ENCODE measurements at places on chromosomes 16 and 17.

- DNase-seq, result no peak
Measured at GRCh38 chr17:48915459-48916282, 7.5 kb downstream of the UBE2Z start.

- no peak for DNase-seq
Measured at GRCh38 chr17:78879635-78880186, 23.3 kb downstream of the CEP295NL start.

DNA sequence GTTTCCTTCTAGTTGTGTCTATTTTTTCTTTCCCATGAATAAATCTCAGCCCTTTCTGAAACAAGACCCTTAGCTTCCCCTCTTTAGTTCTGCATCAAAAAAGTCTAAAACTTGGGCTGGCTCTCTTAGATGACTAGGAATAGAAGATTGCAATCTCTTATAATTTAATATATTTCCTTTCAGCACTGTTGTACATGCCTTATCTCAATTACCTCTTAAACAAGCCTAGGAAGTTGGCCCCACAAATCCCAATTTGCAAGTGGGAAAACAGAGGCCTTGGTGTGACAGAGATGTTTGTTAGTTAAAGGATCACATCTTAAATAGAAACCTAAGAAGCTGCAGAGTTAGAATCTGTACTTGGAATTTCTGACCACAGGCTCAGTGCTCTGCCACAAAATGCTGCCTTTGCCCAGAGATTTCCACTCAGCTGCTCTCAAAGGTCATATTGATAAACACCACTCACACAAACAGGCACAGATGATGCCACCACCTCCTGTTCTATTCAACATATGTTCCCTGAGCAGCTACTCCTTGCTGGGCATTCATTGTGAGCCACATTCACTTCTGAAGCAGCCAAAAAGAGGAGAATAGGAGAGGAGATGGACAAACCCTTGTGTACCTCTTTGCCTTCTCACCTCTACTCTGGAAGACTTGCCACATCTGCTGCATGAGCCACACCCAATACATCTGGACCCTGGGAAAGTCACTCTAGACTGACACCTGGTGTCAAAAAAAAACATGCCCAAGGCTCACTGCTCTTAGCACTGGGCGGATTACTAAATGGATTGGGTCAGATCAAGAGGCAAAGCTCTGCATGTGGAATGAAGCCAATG lies 5.5 kb downstream of the CCDC182 start:
- DNase-seq, result no peak

- DNase-seq, result no peak
Measured at GRCh38 chr16:1225051-1225451, at the start of gene TPSG1. TPSG1 (minus strand) TSS chr16:1225268; CDS start chr16:1225252, 16 bp downstream.

DNA sequence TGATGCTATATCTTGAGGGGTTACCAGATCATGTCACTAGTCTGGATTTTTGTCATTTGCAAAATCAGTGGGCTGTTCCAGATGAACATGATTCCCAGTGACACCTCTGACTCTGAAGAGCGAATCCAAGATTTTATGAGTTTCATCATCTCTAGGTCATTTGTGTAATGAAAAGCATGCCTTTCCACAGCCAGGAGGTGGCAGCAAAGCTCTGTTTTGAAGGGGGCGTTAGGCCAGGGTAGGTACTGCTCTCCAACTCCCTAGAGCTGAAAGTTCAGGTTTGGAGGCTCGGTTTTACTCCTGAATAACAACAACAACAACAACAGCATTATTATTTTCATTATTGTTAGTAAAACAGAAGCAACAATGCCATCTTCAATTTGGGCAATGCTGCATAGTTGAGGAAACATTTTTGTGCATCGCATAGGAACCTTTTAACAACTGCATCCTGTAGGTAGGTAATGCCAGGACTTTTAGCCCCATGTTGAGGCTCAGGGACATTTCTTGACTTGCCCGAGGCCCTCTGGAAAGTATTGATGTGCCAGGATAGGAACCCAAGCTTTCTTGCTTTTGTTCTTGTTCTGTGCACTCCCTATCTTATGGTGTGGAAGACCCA lies 77.0 kb downstream of the MYH13 start:
- DNase-seq, result peak; percentile 60

DNA sequence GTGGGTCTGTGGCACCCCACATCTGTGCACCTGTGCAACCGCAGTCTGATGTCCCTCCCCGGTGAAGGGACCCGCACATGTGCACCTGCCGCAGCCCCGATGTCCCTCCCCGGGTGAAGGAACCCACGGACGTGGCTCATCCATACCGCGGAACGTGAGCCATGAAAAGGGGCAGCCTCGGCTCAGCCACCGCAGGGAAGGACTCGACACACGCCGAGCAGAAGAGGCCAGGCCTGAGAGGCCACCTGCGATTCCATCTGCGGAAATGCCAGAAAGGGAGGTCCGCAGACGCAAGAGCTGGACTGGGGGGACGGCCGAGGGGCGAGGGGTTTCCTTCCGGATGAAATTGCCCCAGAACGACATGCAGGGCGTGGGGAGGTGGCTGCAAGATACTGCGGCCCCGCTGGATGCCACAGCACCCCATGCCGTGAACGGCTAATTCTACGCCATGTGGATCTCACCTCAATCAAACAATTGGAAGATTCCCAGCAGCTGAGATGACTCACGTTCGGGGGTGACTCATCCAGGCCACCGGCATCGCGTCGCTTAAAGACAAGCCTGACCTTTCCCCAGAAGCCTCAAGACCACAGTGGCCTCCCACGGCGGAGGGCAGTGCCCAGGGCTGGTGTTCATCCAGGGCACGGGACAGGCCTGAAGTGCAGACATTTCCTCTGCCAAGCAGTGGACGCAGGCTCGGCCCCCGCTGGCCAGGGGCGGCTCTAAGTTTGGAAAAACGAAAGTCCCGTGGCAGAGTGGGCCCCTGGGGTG lies 21.0 kb downstream of the SOX8 start:
- DNase-seq, result no peak

GRCh38 chr16:68037841-68038597 lies 14.9 kb downstream of the DUS2 start:
- DNase-seq, result no peak

GRCh38 chr17:29005936-29006511 lies at the start of gene SEZ6:
SEZ6 (minus strand) TSS chr17:29006033; CDS start chr17:29005869, 164 bp downstream.
- DNase-seq, result peak; percentile 88

DNA sequence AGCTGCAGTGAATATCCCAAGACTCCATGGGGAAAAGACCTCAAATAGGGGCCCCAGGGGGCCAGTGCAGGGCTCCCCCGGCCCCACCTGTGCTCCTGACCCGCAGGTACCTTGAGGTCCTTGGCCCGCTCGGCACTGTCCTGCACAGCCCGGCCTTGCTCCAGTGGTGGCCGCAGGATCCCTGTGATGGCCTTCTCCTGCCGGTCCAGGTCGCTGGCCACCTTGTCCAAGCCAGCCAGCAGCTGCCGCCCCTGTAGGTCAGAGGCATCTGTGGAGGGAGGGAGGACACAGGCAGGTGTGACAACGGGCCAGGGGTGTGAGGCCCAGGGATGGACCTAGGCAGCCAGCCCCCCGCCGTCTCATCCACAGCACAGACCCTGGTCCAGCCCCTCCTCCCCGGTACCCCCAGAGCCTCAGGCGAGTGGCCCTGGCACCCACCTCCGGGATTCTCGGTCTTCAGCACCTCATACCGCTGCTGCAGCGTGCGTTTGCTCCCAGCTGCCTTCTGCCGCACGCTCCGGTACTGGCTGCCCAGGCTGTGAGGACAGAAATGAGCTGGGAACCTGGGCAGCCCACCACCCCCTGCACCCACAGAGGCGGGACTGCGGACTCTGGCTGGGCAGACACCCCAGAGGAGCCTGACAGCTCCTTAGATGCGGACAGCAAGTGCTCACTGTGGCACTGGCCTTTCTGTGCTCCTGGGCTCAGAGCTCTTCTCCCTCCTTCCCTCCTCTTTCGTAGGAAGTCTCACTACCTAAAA lies 43.7 kb downstream of the PPL start:
- no peak for DNase-seq

- no peak for DNase-seq
Measured at GRCh38 chr16:46748775-46749705, 896 bp upstream of the MYLK3 start.

DNA sequence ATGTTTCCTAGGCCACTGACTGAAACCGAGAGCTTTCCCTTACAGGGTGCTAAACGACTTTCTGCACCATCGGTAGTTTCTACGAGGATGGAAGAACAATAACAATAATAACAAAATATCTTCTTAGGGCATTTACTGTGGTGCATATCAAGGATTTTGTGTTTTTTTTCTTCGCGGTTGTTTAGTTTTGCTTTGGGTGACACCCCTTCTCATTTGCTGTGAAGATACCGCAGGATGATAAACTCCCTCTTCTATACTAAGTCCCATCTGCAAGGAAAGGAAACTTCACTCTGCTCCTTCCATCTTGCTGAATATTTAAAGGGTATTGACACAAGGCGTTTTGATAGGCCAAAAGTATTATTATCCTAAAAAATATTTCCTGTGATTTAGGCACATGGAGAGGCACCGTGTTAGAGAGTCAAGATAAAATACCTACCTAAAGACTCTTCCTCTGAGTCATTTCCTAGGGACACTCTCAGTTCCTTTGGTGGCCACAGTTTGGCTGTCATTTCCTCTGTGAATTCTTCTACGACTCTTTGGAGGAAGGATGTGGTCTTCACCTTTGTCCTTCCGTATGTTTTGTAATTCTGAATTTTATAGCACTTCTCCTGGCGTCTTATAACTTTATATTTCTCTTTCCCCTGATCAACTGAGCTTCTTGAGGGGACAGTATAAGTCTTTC lies 318.8 kb downstream of the CDH13 start:
- DNase-seq, result no peak

DNA sequence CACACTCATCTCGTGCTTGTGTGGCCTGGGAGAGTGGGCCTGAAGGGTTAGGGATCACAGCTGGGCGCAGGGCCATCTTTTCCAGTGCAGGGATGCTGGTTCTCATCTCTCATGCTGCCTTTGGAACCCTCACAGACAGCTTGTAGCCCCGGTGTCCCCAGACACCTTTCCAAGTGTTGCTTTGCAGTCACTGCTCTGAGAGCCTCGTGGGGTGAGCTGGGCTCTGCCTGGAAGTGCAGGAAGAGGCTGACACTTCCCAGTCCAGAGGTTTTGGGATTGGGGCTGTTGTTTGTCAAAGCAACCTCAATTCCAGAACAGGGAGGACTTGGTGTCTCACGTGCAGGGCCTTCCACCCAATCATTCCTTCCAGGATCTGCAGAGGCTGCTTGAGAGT lies 28.2 kb downstream of the TBX4 start:
- DNase-seq, result no peak

GRCh38 chr16:85524365-85524629 lies 88.8 kb upstream of the GSE1 start:
- no peak for DNase-seq

DNA sequence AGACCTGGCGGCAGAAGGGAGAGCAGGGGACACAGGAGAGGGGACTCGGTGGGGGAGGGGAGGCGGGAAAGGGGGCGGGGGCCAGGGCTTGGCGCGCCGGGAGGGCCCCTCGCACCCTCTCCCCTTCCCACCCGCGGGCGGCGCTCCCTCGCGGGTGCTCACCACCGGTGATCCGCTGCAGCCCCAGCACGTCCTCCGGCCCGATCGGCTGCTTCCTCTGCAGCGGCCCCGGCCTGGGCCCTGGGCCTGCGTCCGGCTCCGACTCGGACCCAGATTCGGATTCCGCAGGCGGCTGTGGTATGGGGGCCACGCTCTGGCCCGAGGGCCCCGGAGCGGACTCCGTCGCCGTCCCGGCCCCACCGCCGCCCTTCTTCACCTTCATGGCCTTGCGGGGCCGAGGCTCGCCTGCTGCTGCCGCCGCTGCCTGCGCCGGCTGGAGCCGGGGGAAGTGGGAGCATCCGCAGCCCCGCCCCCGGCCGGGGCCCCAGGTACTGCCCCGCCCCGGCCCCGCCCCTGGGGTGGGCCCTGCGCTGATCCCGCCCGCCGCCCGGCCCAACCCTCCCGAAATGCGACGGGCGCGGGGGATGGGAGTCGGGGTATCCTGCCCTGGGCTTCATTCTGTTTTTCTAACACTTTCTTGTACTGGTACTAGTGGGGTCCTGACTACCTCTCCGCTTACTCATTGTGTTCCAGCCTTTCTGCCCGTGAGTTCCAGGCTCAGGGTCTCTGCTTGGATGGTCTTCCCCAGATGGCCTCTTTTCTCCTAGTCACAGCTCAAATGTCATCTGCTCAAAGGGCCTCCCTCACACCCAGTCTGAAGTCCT lies at the start of gene UNC119:
TSS of gene UNC119 (minus strand) at position 449 of the 824 bp plus-strand sequence. CDS start at position 382, 67 bp downstream.
- DNase-seq, result peak; percentile 65

- no peak for DNase-seq
Measured at GRCh38 chr16:27633721-27634120, 83.8 kb downstream of the KATNIP start.

DNA sequence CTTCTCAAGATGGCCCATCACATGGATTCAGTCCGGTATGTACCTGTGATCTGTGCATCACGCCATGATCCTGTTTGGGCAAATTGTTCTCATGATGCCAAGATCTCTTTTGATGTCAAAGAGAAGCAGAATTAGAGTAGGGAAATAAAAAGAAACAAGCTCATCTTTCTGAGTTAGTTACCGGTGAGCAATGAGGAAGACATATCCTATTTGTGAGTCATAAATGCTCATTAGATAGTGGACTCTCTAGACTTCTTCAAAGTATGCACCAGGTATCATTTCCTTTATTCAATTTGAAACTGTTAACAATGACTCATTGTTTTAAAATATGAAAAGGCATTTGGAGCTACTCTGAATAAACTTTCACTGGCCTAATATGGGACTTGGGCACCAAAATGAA lies 8.0 kb upstream of the KRTAP4-12 start:
- no peak for DNase-seq

DNA sequence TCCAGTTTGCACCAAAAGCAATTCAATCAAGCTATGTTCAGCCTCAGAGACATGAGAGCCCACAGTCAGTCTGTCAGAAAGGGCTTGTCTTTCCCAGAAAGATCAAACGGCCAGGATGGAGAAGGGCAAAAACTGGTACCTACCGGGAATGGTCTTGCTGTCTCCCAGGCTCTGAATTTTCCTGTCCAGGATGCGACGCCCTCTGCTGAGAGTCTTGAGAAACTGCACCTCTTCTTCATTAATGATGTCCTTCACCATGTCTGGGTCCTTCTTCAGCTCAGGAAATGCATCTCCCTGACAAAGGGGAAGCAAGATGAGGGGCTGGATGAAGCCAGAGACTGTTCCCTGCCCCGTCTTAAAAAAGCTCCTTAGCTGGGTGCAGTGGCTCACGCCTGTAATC lies 15.8 kb upstream of the EXOSC6 start:
- peak; percentile 58 for DNase-seq

GRCh38 chr17:2893422-2893914 lies 97.2 kb downstream of the RAP1GAP2 start:
- no peak for DNase-seq

Data from neural crest cell (in vitro differentiated cells).